MG63 (cell line): ENCODE measurements at places on chromosomes 3 and 15. TPM values are rescaled to one million over a fixed set of nuclear protein-coding genes. Genes with fewer than 3 reads are reported as not detected.

Gene IQGAP1
- 52.8 and 81.8 TPM in 2 replicates for total RNA-seq

GRCh38 chr3:49198161-49198560 is 26.8 kb downstream of the KLHDC8B start:
- DNase-seq: no peak

DNA sequence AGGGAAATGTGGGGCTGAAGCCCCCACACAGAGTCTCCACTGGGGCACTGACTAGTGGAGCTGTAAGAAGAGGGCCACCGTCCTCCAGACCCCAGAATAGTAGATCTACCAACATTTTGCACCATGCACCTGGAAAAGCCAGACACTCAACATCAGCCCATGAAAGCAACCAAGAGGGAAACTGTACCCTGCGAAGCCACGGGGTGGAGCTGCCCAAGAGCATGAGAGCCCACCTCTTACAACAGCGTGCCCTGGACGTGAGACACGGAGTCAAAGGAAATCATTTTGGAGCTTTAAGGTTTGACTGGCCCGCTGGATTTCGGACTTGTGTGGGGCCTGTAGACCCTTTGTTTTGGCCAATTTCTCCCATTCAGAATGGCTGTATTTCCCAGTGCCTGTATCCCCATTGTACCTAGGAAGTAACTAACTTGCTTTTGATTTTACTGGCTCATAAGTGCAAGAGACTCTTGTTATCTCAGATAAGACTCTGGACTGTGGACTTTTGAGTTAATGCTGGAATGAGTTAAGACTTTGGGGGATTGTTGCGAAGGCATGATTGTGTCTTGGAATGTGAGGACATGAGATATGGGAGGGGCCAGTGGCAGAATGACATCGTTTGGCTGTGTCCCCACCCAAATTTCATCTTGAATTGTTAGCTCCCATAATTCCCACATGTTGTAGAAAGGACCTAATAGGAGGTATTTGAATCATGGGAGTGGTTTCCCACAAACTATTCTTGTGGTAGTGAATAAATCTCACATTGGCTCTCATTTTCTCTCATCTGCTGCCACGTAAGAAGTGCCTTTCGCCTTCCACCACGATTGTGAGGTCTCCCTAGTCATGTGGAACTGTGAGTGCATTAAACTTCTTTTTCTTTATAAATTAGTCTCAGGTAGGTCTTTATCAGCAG is 105.8 kb downstream of the CBLB start:
- no peak for DNase-seq

Gene TTC14
- 51.0 and 56.5 TPM in 2 replicates for total RNA-seq

DNA sequence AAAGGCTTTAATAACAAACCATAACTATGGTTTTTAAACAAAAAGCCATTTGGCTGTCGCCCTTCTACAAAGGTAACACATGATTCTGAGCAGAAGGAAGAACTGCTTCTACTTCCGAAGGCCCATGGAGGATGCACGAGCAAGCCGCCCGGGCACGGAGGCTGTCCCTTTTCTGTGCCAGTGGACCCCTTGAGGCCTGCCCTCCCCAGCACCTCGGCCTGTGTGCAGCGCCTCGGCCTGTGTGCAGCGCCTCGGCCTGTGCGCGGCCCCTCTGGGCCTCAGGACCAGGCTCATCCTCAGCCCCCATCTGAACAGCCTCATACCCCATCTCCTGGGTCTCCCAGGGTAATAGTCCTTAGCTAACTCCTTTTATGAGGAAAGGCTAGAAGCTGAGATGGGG is 329.5 kb downstream of the OCA2 start:
- DNase-seq: no peak

- no peak for DNase-seq
Measured at GRCh38 chr3:39808467-39809180, 785 bp upstream of the MYRIP start.

Gene GPR27
- 7.0 and 8.5 TPM in 2 replicates for total RNA-seq

GRCh38 chr3:113439606-113440005 is 1.7 kb downstream of the CFAP44 start:
- no peak for DNase-seq

- no peak for DNase-seq
Measured at GRCh38 chr15:77775373-77775772, 142.7 kb upstream of the LINGO1 start.
